ENCODE measurements at places on chromosomes 7 and 10. TPM values are rescaled to one million over a fixed set of nuclear protein-coding genes. Genes with fewer than 3 reads are reported as not detected.

The OR2F2 gene
- not detected for total RNA-seq

The ZNF804B gene
- total RNA-seq, result not detected

The RGR gene
- total RNA-seq, result not detected

- no peak for DNase-seq
- H3K4me3 ChIP-seq, result no peak overlapping the region
- peak overlapping the region; percentile 85 for H3K27ac ChIP-seq
- peaks cover 15% of the 10 kb centered on the region for H3K36me3 ChIP-seq
- H3K4me1 ChIP-seq, result peaks cover 23% of the 10 kb centered on the region
These were observed 26.3 kb downstream of the DNMBP start for GRCh38 chr10:99983280-99983988.

DNA sequence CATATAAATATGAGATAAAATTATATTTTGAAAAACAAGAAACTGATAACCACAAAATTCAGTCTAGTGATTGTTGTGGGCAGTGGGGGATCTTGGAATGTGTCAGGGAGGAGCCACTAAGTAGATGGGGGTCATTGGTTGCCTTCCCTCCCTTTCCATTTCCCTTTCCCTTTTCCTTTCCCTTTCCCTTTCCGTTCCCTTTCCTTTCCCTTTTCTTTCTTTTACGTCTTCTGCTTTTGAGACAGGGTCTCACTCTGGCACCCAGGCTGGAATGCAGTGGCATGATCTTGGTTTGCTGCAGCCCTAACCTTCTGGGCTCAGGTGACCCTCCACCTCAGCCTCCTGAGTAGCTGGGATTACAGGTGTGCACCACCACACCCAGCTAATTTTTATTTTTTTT is 51.0 kb downstream of the DYNC2I1 start:
- H3K4me1 ChIP-seq, result no peaks in the 10 kb centered on the region
- no peak overlapping the region for H3K4me3 ChIP-seq
- H3K27ac ChIP-seq, result no peak overlapping the region
- H3K36me3 ChIP-seq, result peaks cover 53% of the 10 kb centered on the region
- no peaks in the 10 kb centered on the region for H3K27me3 ChIP-seq
- DNase-seq, result no peak

Measured in MCF 10A (cell line).